ENCODE measurements at places on chromosomes 3 and 15. TPM values are rescaled to one million over a fixed set of nuclear protein-coding genes. Genes with fewer than 3 reads are reported as not detected.

NAALADL2 gene
- total RNA-seq, result 10.4 TPM

DNA sequence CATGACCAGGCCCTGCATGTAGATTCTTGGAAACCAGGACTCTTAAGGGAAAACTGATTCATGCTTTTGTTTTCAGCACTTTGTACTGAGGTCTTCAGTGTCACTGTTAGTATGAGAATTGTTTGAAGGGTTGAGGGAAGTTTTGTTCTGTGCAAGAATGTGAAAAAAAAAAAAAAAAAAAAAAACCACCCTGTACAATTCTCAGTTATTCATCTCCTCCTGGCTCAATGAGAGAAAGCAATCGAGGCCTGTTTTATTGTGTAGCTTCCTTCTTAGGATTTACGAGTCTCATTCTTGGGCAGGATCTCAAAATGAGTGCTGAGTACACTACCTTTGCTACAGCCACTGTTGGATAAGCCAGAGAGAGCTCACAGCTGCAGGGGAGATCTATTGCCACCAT, 469.5 kb downstream of the CNTN4 start:
- DNase-seq, result no peak

DNA sequence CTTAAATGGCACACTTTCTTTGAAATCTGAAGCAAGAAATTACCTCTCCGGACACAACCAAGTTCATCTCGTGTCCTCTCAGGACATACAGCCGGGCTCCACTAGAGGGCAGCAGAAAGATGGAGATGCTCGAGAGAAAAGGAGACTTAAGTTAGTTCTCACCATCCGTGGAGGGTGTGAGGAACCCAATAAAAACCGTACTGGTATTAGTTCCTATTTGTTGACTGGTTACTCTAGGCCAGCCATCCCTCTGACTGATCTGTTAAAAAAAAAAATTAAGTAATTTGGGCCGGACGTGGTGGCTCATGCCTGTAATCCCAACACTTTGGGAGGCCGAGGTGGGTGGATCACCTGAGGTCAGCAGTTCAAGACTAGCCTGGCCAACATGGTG, 7.9 kb upstream of the CYP11A1 start:
- DNase-seq, result peak; percentile 85

REC114 gene
- total RNA-seq, result not detected

CGNL1 gene
- 19.6 TPM for total RNA-seq

DNA sequence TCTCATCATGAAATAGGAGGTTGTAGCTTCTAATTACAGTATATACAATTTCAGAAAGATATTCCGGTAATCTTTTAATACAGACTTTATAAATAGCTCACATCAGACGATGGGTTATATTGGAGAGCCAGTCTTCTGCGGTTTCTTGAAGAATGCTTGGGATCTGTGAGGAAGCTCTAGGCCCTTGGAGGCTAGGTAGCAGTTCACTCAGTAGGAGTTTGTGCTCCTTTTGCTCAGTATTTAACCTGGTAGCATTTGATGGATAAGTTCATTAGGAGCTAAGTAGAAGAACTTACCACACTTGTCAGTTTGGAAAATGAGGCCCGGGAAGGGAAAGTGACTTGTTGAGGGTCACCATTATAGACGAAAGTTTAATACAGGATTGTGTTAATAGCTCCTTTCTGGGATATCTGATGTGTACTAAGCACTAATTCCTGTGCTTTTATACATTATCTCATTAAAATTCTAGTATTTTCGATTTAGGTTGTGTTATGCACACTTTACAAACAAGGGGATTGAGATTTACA, 2.8 kb downstream of the FNDC3B start:
- DNase-seq, result no peak

GRCh38 chr3:94811836-94812235, 749.0 kb downstream of the NSUN3 start:
- no peak for DNase-seq

PRTG gene
- total RNA-seq, result 0.92 TPM

DNA sequence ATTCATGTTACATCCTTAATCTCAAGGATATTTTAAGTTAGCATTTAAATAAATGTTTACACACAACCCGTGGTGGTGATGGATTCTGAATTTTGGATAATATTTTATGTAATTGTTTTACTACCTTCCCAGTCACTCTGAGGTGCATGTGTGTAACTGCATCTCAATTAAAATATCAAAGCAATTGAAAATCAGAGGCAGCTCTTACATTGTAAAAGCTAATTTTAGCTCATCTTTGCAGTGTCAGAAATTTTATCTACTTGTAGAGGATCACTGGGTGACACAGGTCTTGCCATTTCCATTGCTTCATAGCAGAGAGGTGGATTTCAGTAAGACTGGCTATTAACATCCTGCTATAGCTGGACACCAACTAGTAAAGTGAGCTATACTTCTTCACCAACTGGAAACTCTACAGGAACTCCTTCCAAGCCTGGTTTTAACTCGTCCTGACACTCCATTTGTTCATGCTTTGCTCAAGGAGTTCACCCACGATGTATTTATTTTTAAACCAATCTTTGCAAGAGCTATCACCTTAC, 19.6 kb upstream of the MITF start:
- no peak for DNase-seq

GRCh38 chr15:73305331-73306211, 63.2 kb downstream of the HCN4 start:
- DNase-seq, result no peak

DNA sequence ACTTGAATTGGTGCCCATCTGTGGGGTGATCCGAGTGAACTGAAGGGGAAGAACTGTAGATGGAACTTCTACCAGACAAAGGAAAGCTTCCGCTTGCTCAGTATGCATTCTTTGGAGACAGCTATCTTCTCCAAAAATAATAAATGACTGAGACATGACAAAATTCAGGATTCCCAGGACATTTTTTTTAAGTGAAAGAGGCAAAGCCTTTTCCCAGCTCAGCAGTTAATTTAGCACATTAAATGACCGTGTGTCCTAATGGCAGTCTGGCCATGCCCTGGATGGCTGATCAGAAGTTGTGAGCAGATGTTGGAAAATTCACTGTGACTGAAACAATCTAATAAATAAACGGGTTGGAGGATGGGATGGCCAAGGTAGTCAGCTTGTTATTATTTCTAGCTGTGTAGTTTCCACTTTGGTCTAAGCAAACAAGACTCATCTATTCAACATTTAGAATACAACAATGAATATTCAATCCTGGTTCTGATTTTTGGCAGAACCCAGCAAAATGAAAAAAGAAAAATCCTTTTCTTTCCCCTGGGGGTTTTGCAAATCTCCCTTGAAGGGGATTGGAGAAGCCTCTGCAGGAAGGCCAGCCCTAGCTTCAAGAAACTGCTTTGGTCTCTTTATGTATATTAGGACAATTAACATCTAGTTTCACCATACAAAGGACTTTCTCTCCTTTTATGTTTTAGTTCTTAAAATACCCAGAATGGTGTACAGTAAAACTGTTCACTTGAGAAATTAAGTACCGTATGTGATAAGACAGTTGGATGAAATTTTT, 540.9 kb upstream of the MDFIC2 start:
- DNase-seq, result no peak

DNA sequence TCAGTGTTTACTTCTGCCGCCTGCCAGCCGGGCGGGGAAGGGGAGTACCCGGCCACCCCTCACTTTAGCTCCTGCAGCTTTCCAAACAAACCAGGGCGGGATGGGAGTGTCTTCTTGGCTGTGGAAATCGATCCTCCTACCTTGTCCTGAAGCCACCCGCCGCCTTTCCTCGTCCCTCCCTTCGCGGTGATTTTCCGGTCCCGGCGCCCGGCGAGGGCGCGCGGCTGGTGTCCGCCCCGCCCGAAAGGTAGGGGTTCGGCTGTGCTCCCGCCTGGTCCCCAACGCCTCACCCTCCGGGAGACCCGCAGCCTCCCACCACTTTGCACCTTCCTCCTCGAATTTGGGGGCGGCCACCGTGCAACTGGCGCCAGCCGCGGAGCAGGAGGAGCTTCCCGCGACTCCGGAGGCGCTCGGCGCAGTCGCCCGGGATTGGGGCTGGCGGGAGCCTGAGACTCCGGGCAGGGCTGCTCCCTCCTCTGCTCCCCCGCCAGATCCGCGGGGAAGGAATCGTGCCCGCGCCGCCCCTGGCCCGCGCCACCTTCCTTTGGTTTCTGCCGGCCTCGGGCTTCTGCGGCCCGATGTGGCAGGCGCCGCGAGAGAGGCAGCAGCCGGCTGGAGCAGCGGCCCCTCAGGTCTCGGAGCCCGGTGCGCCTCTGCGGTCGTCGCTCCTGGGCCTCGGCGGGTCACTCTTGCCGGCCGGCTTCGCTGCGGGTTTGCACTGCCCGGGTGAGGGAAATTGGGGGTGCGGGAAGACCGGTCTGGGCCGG, 30.7 kb upstream of the ST3GAL6 start:
- DNase-seq, result peak; percentile 89

DNA sequence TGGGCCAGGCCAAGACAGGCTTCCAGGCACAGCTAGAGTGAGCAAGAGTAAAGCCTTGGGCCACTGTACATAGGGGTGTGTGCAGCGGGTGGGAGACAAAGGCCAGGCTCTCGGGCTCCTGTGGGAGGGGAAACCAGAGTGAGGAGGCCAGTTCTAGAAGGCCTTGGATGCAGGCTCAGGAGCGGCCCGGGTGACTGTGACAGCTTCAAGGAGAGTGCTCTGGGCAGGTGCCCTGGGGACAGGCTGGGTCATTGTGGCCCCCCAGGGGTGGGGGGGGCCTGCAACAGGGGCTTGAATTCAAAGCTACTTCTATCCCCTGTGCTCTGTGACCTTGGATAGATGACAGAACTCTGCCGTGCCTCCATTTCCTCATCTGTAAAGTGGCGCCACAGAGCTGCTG, 109.2 kb downstream of the DNAJB8 start:
- DNase-seq, result no peak

GRCh38 chr3:196357905-196358304, 19.7 kb upstream of the TM4SF19 start:
- no peak for DNase-seq

SERINC4 gene
- 0.43 TPM for total RNA-seq

LACTB gene
- 22.3 TPM for total RNA-seq

All from cardiac septum (tissue), 1 donor.